ENCODE measurements at places on chromosomes 5 and 9. TPM values are rescaled to one million over a fixed set of nuclear protein-coding genes. Genes with fewer than 3 reads are reported as not detected.

The SPOCK1 gene
- total RNA-seq, result 378 TPM

The STPG3 gene
- total RNA-seq, result not detected

The MLANA gene
- not detected for total RNA-seq

The C5orf58 gene
- total RNA-seq, result not detected

The PRLR gene
- 1.9 TPM for total RNA-seq

The SPATA31E1 gene
- not detected for total RNA-seq

The CCNO gene
- 7.0 TPM for total RNA-seq

The AK8 gene
- total RNA-seq, result 3.7 TPM

The SH3TC2 gene
- total RNA-seq, result 111 TPM

The PPP1R26 gene
- total RNA-seq, result 22.2 TPM

The LOX gene
- total RNA-seq, result 0.78 TPM

The CCNI2 gene
- 1.2 TPM for total RNA-seq

The DENND1A gene
- total RNA-seq, result 47.8 TPM

The IRX4 gene
- total RNA-seq, result not detected

The CKMT2 gene
- total RNA-seq, result 14.0 TPM

The HEMGN gene
- not detected for total RNA-seq

The ASTN2 gene
- total RNA-seq, result 43.1 TPM

The CCDC192 gene
- total RNA-seq, result not detected

The PSAT1 gene
- total RNA-seq, result 119 TPM

The FCN2 gene
- not detected for total RNA-seq

The C5orf34 gene
- total RNA-seq, result 3.3 TPM

The LMX1B gene
- not detected for total RNA-seq

The NME5 gene
- 12.9 TPM for total RNA-seq

The OBP2B gene
- total RNA-seq, result not detected
